ENCODE measurements at places on chromosomes 13 and 19.

GRCh38 chr13:64154514-64154913 is 2738.9 kb upstream of the PCDH20 start:
- DNase-seq: no peak

DNA sequence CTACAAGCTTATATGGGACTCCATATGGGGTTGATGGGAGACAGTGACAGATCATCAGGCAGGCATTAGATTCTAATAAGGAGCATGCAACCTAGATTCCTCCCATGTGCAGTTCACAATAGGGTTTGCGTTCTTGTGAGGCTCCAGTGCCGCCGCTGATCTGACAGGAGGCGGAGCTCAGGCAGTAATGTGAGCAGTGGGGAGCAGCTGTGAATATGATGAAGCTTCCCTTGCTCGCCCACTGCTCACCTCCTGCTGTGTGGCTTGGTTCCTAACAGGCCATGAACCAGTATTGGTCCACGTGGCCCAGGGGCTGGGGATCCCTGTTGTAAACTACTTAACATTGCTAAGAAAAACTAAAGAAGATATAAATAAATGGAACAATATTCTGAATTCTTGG is 378.4 kb downstream of the KCNRG start:
- no peak for DNase-seq

- no peak for DNase-seq
These were observed 553.7 kb upstream of the PRR20A start for GRCh38 chr13:56586976-56587375.

DNA sequence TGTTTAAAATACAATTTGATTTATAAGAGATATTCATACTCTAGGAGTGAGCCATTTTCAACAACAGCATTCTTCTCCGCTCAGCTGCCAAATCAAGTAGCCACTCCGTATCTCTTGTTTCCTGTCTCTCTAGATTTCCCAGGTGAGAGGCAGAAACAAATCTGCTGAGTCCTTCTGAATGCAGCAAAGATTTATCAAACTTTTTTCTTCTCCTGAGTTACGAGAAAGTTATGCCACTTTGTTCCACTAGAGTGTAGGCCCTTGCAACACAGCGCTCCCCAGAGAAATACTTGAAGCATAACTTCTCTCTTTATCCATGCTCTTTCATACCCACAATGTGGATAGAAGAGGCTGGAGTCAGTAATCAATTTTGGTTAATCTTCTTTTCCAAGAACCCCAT is 1960.8 kb downstream of the OLFM4 start:
- DNase-seq: no peak

- peak; percentile 92 for DNase-seq
These were observed 118.9 kb upstream of the UBL3 start for GRCh38 chr13:29969286-29969685.

- DNase-seq: no peak
These were observed 27.5 kb upstream of the ANKRD10 start for GRCh38 chr13:110942248-110942981.

GRCh38 chr19:56725829-56726424 is 54.4 kb upstream of the ZNF835 start:
- DNase-seq: no peak

DNA sequence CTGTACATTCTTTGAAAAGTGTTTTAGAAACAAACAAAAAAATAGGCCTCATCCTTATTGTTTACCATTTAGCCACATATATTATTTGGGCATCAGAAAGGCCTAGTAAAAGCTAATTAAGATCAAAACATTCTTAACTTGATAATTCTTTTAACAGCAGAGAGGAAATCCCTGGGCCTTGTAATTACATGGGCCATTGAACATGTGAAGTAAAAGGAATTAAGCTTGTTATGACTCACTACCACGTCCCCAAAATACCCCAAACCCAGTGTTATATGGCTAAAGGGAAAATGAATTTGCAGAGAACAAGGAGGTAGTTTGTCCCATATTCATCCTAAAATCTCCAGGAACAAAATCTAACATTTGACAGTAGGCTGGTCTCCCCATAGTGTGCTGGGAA is 439.8 kb downstream of the ITGBL1 start:
- DNase-seq: no peak

DNA sequence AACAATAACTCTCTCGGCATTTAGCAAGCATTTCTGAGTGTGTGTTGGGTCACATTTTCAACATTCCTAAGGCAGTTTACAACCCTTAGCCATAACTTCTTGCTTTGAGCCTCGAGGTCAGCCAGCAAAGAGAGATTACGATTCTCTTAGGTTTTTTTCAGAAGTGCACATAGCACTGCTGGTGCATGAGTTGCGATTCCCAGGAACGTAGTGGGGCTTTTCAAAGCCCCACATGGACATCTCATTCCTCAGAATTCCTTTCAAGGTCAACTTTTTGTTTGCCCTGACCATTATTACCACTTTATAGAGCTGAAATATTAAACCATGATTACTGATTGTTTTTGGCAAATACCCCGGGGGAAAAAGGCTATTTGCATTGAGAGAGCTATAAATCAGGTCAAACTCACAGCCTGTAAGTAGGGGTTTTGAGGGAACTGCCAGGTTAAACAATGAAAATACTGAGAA is 705.3 kb downstream of the GPC5 start:
- DNase-seq: no peak

Measured in HCEC 1CT (cell line).